ENCODE measurements at places on chromosomes 11 and 22.

DNA sequence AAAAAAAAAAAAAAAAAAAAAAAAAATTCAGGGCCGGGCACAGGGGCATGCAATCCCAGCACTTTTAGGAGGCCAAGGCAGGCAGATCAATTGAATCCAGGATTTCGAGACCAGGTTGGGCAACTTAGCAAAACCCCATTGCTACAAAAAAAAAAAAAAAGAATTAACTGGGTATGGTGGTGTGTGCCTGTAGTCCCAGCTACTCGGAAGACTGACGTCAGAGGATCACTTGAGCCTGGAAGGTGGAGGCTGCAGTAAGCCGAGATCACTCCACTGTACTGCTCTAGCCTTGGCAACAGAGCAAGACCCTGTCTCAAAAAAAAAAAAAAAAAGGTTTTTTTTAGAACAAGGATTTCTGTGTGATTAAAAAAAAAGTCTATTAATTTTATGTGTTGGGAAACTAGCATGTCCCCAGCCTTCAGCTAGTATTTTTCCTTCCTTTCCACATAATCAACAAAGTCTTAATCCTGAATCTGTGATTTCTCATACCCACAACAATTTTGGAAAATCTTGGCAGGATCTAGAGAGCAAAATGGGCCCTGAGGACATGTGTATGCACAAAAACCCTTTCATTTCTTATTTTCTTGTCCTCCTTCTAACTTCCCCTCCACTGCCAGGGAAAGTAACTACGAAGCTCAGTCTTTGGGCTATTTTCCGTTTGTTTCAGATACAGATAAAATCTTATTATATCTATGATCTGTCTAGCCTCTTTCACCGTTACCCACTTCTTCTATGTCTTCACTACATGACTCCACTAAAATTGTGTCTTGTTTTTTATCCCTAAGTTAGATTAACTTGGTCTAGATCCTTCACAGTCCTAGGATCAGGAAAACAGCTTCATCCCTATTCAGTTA, 5.7 kb upstream of the AMBRA1 start:
- no peak for DNase-seq

GRCh38 chr11:95067841-95068219, 1.1 kb downstream of the SRSF8 start:
- DNase-seq, result no peak

- DNase-seq, result no peak
Measured at GRCh38 chr22:37533995-37534394, 14.8 kb upstream of the CARD10 start.

DNA sequence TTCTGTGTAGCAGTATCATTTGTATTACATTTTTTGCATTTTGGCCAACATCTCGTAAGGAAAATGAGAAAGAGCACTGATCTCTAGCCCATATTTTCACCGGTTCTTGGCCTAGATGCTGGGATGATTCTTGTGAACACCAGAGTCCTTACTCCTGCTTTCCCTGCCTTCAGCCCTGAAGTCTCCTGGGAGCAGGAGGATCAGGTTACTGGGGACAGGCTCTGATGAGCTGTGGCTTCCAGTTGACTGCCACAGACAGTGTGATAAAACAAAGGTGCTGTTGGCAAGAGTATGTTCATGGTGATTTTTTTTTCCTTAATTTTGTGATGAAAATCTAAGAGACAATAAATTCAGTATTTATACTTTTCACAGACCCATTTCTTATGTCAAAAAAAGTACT, 34.2 kb upstream of the ADSL start:
- no peak for DNase-seq

GRCh38 chr11:96794152-96794551, 404.3 kb downstream of the JRKL start:
- DNase-seq, result no peak

GRCh38 chr22:26164174-26164573, 5.1 kb upstream of the SEZ6L start:
- DNase-seq, result no peak

DNA sequence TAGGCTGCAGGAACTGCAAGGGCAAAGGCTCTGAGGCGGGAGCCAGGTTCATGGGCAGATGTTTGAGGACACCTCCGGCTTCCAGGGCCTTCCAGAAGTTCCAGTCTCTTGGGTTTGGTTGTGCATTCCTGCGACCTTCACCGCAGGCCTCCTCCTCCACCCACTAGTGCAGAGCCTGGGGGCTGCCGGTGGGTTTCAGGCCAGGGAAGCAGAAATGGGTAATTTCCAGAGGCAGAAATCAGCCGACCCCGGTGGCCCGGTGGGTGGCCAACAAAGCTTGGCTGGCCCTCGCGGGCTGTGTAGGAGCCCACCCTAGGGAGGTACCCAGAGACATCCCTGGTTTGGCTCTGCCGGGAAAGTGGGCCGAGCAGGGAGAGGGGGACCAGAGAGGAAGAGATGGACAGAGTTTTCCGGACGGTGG, 417 bp upstream of the PHETA2 start:
- no peak for DNase-seq

GRCh38 chr11:124707829-124708228, 31.9 kb upstream of the NRGN start:
- no peak for DNase-seq

- DNase-seq, result no peak
Measured at GRCh38 chr11:89168396-89168795, 9.3 kb upstream of the TYR start.

- DNase-seq, result no peak
Measured at GRCh38 chr22:39785232-39785631, 108.3 kb downstream of the ENTHD1 start.

- no peak for DNase-seq
Measured at GRCh38 chr11:134537941-134538340, 125.9 kb upstream of the B3GAT1 start.
